SW480 (cell line): ENCODE measurements at places on chromosomes 2 and 18.

- DNase-seq, result no peak
These were observed 59.8 kb downstream of the GYPC start for GRCh38 chr2:126715576-126716406.

- DNase-seq, result no peak
These were observed 4.3 kb upstream of the ARHGEF4 start for GRCh38 chr2:130832296-130832940.

DNA sequence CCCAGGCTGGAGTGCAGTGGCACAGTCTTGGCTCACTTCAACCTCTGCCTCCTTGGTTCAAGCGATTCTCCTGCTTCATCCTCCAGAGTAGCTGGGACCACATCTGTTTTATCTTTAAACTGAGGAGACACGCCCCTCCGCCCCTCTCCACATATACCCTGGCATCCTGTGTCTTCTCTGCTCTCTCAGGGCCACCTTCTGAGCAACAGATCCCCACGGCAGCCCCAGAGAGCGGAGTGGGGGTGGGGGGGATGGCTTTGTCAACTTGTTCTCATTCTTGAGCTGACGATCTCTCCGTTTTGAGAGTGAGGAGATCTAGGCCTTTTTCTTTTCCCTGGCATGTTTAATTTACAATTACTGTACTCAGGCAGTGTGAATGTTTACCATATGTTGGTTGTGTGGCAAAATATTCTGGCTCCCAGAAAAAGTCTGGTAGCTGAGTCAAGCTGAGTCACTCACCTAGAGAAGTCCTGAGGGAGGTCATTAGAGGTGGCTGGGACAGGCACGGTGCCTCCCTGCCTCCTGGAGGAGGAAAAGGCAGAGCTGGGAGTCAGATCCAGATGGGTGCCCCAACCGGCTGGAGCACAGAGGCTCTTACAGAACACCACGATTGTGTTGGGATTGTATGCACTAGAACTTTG, 19.5 kb upstream of the ID2 start:
- DNase-seq, result peak; percentile 58

DNA sequence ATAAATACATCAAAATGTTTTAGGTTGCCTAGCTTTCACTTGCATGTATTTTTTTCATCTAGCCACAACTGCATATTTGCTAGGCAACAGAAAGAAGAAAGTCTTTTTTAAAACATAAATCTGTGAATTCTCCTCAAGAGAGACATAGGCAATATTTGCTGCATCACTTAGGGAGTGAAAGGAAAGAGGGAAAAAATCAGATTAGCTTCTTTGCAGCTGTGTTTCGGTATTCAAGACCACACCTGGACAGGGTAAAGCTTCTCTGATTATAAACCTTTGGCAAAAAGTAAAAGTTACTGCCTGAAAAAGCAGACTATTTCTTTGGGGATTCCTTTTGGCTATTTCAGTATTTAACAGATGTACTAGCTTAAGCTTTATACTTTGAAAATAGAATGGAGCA, 280.9 kb upstream of the ZSWIM2 start:
- no peak for DNase-seq

DNA sequence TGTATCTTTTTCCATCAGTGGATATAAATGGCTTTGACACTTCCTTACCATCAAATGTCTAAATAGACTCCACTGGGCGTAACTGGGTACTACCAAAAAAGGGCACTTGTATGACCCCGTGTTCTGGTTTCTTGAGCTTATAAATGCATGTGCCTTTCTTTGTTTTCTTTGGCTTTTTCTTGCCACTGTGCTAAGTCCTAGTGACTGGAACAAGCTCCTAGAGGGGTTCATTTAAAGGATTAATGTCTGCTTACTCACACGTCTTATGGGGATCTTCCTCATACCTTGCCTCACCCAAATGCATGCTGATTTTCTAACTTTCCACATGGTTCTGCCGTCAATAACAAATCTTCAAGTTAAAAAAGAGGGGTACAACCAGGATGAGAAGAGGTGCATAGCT, 19.8 kb upstream of the ZNF532 start:
- DNase-seq, result no peak
